DMS153 (cell line): ENCODE measurements at places on chromosomes 2 and 18.
A peak's percentile ranks its signal among the peaks of the same experiment; 100 is the strongest.

DNA sequence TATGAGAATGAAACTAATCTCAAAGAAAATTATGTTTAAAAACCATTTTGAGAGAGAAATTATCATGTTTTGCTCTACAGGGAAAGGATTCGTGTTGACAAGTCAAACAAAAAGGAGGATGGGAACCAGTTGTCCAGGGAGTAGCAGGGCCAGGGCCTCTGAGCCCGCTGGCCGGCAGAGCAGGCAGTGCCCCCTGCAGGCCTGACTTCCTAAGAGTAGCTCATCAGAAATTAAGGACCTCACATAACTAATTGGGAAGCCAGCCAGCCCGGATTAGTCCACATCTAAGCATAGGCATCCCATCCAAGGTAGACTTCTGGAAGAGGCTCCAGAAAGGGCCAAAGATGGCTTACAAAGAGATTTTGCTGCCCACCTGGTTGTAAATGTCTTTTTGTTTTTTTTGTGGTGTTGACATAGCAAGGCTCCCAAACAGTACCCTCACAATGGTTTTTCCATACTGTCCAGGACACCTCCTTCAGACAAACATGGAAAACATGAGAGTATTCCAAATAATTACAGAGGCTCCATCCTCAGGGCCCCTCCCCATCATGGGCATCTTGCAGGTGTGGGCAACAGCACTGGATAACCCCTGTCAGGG lies 241.2 kb upstream of the TANK start:
- DNase-seq = peak; percentile 9

DNA sequence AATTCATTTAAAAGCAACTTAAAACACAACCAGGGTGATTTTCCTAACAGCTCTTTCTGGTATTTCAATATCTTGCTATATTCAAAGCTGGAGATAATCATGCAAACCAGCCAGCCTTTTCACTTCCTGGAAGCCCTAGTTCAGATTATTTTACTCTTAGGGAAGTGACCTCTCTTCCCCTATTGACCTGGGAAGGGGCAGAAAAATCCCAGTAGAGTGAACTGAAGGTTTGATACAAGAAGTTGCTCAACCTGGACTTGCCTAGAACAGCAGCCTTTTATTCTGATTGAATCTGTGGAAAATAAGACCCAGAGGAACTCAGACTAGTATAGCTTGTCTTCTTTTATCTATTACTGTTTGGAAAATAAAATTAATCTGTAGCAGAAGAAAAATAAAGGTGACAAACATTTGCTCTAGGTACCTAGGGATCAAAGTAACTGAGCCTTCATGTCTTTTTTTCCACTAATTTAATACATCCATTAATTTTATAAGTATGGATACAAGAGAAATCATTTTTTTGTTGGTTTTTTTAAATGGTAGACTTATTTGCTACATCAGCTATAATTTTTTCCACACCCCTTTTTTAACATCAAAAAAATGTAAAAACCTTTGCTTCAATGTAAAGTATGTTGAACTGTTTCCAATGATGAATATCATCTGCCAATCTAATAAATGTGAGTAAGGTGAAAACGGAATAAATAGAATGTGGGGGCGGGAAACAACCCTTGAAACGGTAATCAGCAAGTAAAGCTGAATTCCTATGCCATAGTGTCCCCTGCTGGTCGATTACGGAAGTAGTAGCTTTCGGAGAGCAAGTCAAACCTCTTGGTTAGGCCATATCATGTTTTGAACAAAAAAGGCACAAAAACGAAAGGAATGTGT lies 629.9 kb downstream of the NRXN1 start:
- no peak for DNase-seq

- no peak for DNase-seq
Measured at GRCh38 chr2:195520671-195521155, 136.3 kb upstream of the SLC39A10 start.

- DNase-seq = no peak
Measured at GRCh38 chr2:226977775-226978190, 141.9 kb downstream of the RHBDD1 start.

- DNase-seq = no peak
Measured at GRCh38 chr2:178683877-178684276, 123.3 kb downstream of the TTN start.

- no peak for DNase-seq
Measured at GRCh38 chr2:144382849-144383248, 137.1 kb downstream of the ZEB2 start.

DNA sequence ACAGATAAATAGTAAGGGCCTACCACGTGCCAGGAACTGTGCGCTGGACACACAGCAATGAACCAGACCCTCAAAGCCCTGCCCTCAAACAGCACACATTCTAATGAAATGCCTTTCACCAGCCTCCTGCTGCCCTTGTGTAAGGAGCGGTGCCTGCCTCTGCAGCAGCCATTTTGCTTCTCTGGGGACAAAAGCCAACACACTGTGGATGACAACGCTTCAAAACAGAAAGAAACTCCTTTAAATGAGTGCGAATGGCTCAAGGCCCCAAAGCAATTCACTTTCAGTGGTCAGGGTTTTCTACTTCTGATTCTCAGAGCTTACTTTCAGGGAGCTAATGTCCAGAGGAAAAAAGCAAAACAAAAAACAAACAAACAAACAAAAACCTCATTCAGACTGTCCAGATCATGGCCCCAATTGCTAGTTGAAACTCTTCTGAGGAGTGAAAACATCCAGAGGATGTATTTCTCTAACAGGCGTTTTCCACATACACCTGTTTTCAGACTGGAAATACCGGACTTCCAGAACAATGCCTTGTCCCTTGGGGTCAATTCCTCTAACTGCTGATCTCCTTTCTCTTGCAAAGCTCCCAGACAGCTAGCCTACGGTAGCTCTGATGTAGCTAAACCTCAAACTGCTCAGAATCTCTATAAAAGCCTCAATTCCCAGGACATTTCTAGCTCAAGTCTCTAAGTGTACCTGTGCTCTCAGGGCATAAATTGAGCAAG lies 323.3 kb upstream of the ZNF521 start:
- DNase-seq = no peak

GRCh38 chr2:228581731-228582130 lies 400.2 kb upstream of the SPHKAP start:
- DNase-seq = no peak

DNA sequence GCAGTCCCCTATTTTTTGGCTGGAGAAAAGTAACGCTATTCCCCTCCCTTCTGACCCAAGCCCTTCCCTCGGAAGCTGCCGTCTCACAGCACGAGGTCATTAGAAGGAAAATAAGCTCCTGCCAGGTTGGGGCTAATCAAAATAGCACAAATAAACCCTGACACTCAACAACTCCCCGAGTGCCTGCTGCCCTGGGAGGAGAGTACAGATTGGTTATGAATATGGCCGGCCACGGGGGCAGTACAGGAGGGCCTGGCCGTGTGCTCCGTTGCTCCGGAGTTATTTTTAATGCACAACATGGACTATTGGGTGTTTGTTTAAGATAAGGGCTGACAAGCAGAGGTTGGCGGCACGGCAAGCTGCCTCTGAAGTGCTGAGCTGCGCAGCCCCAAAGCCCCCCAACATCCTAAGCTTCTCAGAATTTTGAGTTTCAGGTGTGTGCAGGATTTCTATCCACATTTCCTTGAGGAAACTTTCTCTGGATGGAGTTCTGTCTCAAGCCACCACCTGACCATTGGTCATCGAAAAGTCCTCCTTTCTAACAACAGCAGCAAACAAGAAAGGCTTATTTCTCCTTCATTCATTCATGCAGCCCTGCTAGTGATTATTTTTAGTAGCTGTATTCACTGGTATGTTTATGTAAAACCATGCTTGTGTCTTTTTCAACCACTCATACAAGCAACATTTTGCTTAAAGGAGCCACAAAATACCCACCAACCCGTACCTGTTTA lies 58.7 kb downstream of the PAX3 start:
- peak; percentile 33 for DNase-seq

- no peak for DNase-seq
Measured at GRCh38 chr2:1745171-1746023, 1.1 kb upstream of the PXDN start.

DNA sequence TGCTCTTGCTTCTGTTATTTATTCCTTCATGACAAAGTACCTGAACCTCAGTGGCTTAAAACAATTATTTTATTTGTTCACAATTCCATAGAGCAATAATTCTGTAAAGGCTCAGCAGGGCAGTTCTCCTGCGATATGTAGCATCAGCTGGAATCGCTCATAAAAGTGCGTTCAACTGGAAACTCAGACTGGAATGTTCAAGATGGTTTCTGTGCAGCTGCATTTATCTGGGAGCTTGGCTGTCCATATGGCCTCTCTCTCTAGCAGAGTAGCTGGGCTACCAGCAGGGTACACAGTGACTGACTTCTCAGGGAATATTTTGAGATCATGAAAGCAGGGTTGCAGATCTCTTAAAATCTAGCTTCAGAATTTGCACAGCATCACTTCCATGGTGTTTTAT lies 13.5 kb downstream of the CCDC121 start:
- no peak for DNase-seq

- no peak for DNase-seq
Measured at GRCh38 chr18:24958001-24958400, 394.0 kb downstream of the ZNF521 start.

- DNase-seq = no peak
Measured at GRCh38 chr2:23813438-23813837, 113.5 kb downstream of the ATAD2B start.

DNA sequence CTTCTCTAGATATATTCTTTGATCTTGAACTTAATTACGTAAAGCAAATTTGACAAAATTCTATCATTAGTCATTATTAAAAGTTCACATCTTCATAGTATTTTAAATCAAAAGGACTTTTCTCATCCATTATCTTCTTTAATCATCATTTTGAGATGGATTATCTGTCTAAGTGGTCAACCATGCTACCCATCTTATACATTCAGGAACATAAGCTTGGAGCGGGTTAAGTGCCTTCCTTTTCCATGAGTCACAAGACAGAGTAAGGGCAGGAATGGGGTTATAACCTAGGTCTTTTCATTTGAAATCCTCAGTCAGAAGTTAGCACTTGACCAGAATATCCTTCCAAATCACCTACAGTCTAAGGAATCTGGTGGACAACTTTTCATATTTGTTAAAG lies 297.1 kb downstream of the TCF4 start:
- DNase-seq = no peak

GRCh38 chr2:212708355-212708754 lies 169.8 kb upstream of the ERBB4 start:
- no peak for DNase-seq

- no peak for DNase-seq
Measured at GRCh38 chr18:75530566-75531211, 103.2 kb upstream of the SMIM21 start.

DNA sequence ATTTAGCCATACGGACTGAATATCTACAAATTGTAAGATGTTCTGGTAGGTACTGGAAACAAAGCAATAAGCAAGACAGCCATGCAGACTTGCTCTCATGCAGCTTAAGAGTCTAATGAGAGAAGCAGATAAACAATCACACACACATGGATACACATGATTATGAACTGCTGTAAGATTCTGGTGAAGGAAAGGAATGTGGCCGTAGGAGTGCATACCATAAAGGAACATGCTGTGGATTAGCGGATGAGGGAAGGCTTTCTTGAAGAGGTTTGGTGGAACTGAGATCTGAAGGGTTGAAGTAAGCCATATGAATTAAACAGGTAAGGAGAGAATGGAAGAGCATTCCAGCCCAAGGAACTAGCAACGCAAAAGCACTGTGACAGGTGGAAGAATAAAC lies 13.8 kb downstream of the CCDC93 start:
- no peak for DNase-seq

GRCh38 chr2:204202253-204202652 lies 265.7 kb downstream of the ICOS start:
- no peak for DNase-seq

DNA sequence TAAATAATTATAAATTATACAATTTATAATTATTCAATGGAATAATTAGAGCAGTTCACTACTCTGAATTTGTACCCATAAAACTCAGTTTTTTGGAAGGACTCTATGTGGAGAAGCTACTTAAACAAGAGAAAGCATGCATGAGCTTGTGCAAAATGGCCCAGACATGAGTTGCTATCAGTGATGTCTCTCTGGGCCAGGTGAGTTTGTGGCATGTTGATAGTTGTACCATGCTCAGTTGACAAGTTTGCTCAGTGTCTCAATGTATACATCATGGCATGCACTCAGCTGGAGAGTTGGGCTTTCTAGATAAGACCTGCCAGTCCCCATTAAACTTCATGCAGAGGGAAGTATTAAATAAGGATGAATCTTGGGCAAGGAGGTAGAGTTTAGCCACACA lies 153.8 kb upstream of the TACR1 start:
- no peak for DNase-seq

GRCh38 chr18:13268158-13269012 lies 49.8 kb downstream of the LDLRAD4 start:
- no peak for DNase-seq

DNA sequence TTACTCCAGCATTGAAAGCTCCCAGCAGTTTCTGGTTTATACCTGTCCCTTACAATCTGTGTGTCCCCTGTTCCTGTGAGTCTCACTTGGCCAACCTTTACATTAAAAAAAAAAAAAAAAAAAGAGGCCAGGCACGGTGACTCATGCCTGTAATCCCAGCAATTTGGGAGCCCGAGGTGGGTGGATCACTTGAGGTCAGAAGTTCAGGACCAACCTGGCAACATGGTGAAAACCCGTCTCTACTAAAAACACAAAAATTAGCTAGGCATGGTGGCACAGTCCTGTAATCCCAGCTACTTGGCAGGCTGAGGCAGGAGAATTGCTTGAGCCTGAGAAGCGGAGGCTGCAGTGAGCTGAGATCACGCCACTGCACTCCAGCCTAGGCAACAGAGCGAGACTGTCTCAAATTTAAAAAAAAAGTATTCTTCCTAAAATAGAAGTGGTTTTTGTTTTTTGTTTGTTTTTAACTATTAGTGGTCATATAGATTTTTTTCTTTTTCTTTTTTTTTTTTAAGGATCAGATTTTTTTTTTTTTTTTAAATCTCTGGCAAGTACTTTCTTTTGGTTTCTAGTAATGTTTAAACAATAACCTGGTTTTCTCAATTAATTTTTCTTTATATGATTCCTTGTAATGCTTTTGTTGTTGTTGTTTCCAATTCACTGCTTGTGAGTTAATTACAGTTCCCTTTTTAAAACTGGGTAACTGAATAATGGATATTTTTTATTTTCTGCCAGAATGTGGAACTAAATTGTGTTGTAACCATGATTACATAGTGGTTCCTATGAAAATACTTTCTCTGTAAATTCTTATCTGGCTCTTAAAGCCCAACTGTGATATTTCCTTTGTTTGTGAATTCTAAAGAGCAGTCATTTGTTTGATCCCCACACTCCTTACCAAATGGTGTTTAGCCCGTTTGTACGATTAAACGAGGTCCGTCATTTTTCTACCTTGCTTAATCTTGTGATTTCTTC lies 116.8 kb downstream of the CTAGE1 start:
- DNase-seq = no peak

DNA sequence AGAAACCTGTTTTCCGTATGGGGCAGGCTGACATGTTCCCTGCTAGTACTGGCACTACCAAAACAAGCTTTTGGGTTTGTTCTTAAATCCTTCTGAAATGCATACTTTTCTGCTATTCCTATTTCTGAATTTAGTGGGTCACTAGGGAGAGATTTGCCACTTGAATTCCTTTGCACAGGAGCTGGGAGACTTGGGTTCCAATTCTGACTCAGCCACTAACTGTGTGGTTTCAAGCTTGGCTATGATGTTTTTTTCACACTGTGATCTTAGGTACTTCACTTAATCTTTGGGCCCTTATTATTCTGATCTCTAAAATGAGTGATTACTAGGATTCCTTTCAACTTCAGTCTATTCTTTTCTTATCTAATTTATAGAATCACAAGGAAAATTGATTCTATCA lies 105.5 kb downstream of the BCL11A start:
- no peak for DNase-seq
